Iris pigment epithelial cell (primary cell): ENCODE measurements at places on chromosomes 3 and 15.

DNA sequence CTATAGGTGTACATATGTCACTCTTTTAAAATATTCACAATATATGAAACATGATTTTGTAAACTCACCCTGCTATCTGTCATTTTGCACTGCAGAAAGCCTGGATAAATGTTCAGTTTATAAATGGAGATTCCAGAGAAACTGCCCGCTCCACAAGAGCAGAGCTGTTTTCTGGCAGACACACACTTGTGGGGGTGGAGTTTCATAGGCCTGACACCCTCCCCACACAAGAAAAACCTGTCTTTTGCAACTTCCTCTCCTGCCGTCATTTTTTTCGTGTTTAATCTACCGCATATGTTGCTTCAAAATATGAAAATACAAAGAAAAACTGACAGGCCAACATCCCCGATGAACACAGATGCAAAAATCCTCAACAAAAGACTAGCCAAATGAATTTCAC is 479.0 kb downstream of the GABRG3 start:
- no peak for DNase-seq

DNA sequence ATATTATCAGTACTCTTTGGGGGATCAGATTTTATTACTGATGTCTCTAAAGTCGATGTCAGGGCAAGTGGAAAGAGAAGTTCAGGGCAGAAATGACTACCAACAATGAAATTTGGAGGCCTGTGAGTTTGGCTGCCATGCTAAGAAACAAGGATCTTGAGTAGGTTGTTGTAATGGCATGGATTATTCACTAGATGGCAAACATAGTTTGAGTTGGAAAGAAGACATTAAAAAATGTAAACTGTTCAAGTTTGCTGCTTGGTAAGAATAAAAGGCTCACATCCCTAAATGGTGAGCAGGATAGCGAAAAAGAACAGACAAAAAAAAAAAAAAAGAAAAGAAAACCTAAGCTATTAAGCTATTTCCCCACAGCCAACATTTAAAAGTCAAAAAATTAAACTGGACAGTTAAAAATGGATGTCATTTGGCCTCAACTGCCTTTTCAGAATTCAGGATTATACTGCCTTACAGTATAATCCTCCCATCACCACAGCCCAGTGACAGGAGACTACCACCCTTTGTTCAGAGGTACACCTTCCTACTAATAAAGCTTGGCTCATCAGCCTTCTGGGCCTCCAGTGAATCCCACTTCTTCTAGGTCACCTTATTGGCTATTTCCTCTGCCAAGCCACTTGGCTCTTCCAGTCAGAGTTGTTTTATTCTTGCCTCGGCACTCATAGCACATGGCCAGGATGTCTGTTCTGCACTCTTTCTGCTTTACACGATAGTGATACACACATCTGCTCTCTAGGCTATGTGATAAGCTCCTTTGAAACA is 163.7 kb downstream of the PLD1 start:
- peak; percentile 78 for DNase-seq

- no peak for DNase-seq
Measured at GRCh38 chr15:88491158-88491557, 23.6 kb downstream of the MRPS11 start.

GRCh38 chr3:16433701-16434151 is 79.8 kb downstream of the RFTN1 start:
- no peak for DNase-seq

DNA sequence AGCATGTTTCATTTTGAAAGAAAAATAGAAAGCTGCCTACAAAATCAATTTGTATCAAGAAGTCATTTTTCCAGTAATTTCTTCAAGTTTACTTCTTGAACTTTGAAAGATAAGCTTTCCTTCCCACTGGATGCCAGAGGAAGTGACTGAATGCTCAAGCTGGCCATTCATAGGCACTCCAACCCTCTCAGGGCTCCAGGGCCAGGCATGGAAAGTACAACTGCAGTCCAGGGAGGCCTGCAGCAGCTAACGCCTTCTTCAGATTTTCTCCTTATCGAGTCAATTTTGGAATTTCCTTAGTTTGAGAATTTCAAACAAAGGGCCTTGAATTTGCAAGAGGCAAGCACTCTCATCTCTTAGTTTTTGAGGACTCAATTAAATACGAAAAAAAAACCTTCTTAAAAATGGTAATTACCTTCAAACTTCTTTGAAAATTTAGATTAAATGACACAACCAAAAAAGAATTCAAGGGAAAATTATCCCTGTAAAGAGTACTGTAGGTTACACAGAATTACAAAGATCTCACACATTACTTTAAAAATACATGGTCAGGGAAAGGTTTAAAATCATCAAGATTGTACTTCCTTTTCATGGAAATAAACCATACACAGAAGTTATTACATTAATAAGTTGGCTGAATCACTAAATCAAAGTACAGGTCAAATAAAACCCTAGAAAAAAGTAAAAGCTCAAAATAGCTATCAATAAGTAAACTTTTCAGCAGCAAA is 2.5 kb downstream of the UBP1 start:
- DNase-seq, result peak; percentile 86

DNA sequence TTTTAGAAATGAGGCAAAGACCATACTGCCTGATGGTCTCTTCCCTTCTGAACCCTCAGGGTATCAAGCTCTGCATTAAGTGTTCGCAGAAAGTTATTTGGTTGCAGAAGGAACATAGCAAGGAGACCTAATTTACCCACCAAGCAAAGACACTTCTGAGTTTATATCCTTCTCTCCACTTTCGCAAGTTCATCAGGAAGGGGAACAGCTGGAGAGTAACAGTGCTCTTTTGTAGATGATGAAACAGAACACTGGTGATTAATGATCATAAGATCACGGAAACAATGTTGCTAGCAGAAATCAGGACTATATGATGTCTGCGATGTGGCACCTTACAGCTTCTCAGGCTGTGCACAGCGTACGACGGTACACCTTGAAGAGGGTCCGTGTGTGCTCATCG is 62.1 kb downstream of the NCEH1 start:
- peak; percentile 70 for DNase-seq

GRCh38 chr3:38114052-38114874 is 22.7 kb downstream of the ACAA1 start:
- no peak for DNase-seq

- DNase-seq, result no peak
Measured at GRCh38 chr3:176799675-176800074, 397.6 kb downstream of the TBL1XR1 start.

DNA sequence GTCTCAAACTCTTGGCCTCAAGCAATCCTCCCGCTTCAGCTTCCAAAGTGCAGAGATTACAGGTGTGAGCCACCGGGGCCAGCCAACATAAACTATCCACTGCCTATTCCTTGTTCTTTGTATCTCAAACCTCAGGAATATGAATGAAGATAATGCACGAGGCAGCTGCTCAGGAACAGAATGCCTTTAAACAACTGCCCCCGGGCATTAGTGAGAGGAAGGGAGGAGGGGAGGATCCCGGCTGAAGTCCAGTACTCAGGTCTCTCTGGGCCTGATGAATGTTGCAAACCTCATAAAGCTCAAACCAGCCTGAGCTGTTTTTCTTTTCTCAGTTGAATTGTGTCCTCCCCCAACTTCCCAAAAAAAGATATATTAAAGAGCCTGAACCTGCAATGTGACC is 26.9 kb upstream of the MTMR14 start:
- no peak for DNase-seq
